ENCODE measurements at places on chromosomes 11 and 22.

- DNase-seq, result no peak
Measured at GRCh38 chr11:59173964-59174663, 2.2 kb downstream of the DTX4 start.

DNA sequence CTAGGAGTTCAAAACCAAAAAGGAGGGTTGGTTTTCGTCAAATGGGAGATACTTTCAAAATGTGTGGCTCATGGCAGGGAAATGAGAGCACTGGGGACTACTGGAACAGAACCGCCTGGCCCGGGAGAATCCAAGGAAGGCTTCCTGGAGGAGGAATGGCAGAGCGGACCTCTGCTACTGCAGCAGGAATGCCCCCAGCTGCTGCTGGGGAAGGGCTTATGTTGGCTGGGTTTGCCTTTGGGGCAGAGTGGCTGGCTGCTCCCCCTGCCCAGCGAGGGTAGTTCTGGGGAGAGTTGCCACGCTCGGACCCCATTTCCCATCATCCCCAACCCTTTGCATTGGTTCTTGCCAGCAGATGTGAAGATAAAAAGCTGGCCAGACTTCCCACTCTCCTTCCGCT lies 10.6 kb upstream of the APOBEC3A start:
- no peak for DNase-seq

DNA sequence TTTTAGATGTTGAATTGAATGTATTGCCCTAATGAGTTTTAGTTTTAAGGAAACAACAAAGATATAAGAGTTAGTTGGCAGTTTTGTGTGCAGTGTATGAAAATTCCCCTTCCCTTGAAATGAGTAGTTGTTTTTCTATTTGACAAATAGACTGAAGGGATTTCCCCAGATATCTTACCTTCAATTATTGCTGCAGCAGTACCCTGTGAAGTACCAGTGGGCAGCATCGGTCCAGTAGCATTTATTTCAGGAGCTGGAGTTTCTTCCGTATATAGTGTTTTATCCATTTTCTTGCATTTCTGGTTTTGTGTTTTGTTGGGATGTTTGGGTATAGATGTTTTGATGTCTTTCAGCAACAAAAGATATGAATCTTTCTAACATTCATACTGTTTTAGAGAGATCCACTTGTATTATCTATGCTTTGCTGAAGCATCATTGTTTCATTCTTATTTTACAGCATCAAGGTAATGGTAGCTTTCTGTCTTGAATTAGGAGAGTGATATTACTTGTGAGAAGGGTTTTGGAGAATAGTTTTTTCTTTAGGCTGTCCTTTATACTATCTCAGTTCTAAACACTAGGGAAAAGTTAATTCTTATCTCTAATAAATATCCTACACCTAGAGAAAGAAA lies 7.4 kb downstream of the KMT2A start:
- no peak for DNase-seq

- no peak for DNase-seq
Measured at GRCh38 chr11:106131998-106132397, 54.5 kb downstream of the AASDHPPT start.

DNA sequence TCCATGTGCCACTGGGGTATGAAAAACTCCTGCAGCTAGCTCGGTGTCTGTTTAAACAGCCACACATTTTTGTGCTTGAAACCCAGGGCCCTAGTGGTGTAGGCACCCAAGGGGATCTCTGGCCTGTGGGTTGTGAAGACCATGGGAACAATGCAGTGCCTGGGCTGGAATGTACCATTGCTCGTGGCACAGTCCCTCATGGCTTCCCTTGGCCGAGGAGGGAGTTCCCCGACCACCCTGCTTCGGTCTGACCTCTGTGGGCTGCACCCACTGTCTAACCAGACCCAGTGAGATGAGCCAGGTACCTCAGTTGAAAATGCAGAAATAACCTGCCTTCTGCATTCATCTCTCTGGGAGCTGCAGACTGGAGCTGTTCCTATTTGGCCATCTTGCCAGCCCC lies 214.0 kb downstream of the TRPC6 start:
- DNase-seq, result no peak

- no peak for DNase-seq
Measured at GRCh38 chr22:44892803-44893730, 116.7 kb downstream of the PHF21B start.

- DNase-seq, result no peak
Measured at GRCh38 chr11:33545931-33546330, 154.7 kb downstream of the C11orf91 start.

- no peak for DNase-seq
Measured at GRCh38 chr11:1201395-1202153, 21.3 kb upstream of the MUC5B start.

DNA sequence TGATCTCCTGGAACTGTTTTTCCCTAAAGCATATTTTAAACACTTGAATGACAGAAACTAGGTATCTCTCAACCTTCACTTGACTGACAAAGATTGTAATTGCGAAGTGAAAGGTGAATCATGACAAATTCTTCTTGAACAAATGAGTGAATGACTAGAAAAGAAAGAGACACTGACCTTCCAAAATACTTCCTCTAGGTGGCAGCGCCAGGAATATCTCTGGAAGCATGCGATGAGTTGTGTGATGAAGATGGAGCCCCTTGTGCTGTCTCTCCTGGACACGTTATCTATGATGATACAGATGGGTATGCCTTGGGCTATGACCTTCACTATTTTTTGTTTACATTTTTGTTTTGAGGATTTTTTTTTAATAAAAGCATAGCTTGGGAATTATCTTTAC lies 7.0 kb upstream of the CASP12 start:
- DNase-seq, result no peak

GRCh38 chr22:28857288-28857687 lies 26.1 kb upstream of the ZNRF3 start:
- DNase-seq, result no peak

GRCh38 chr11:9065607-9066432 lies 25.6 kb downstream of the SCUBE2 start:
- no peak for DNase-seq

- peak; percentile 85 for DNase-seq
Measured at GRCh38 chr11:66317723-66318599, 1.1 kb upstream of the CD248 start.

GRCh38 chr11:103637295-103637694 lies 399.1 kb upstream of the DDI1 start:
- DNase-seq, result no peak

- DNase-seq, result no peak
Measured at GRCh38 chr11:45959851-45960250, 37.4 kb downstream of the LARGE2 start.

DNA sequence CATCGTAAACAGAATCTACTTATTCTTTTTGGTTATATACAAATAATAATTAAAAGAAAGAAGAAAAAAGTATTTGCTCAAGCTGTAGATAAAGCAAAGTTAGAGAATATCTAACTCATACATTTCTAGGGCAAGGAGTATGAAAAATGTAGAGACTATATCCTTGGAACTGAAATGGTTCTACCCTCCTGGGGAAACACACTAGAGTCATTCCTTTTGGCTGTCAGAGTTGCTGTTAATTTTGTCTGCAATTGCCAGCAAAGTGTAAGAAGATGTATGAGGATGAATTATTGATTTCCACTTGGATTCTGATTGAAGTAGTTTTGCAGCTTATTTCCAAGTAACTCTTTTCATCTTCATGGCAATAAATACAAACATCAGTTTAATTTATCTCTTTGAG lies 69.1 kb downstream of the SLC17A6 start:
- no peak for DNase-seq

- DNase-seq, result no peak
Measured at GRCh38 chr11:29333993-29334775, 682.6 kb downstream of the KCNA4 start.

GRCh38 chr11:119337581-119338317 lies 2.9 kb downstream of the C1QTNF5 start:
- no peak for DNase-seq

DNA sequence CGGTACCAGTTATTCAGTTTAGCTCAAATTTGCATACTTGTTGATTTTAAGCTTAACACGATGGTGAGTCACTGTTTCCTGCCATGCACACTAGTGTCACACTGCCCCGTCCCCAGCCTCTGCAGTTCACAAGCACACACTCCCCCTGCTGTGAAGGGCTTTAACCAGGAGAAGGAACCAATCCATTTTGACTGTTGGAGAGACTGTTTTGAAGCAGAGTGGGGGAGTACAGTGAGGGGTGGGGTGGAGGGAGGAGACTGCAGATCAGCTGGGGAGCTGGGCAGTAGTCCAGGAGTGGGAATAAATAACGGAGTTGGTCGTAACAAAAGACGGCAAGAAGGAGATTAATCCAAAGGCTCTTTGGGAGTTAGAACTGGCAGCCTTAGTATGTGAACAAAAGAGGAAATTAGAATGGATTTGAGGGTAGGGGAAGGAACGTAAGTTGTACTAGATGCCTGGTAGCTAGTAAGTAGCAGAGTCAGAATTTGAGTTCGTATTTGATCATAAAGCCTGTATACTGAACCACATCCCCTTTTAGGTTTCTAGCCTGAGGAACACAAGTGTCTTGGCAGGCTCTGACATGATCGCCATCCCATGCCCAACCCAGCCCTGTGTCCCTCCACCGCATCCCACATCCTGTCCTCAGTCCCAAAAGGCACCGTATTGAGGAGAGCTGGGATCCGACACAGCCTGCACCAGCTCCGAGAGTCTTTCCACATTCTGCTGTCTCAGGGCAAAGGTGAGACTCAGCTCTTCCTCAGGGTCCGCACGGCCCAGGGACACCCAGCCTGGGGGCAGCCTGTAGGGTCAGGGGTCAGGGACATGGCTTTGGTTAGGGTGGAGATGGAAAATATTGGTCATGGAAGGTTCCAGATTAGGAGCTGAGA lies 862 bp downstream of the TPP1 start:
- DNase-seq, result peak; percentile 70

GRCh38 chr11:131691181-131692041 lies 321.0 kb downstream of the NTM start:
- peak; percentile 39 for DNase-seq

GRCh38 chr11:110471371-110471770 lies 41.6 kb downstream of the FDX1 start:
- no peak for DNase-seq

DNA sequence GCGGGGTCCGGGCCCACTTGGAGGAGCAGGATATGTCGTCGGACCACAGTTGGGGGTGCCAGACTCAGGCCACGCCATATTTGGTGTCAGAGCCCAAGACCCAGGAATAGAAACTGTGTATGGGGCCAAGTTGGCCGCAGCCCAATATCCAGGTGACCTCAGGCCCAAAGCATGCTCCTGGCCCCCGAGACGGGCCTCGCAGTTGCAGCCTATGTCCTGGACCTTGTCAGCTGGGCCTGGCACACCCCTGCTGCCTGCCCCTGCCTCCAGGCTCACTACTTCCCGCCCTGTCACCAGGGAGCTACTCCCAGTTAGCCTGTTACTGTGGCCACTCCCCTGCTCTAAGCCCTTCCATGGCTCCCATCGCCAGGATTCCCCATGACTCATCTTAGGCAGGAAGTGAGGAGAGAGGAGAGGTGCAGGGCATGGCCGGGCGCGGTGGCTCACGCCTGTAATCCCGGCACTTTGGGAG lies 23.1 kb downstream of the A4GALT start:
- no peak for DNase-seq

DNA sequence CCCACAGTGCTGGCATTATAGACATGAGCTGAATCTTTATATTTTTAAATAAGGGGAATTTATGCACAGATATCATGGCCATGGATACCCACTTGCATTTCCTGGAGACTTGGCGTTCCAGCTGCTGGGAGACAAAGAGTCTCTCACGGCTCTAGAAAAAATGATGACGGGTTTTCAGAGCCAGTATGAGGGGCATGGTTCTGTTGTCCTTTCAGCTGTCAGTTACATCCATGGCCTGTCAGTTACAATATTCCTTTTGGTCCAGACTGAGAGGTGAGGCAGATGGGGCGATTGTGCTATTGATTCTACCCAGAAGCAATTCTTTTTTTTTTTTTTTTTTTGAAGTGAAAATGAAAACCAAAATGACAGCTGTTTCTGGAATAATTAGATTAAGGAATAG lies 29.7 kb downstream of the USH1C start:
- DNase-seq, result no peak

DNA sequence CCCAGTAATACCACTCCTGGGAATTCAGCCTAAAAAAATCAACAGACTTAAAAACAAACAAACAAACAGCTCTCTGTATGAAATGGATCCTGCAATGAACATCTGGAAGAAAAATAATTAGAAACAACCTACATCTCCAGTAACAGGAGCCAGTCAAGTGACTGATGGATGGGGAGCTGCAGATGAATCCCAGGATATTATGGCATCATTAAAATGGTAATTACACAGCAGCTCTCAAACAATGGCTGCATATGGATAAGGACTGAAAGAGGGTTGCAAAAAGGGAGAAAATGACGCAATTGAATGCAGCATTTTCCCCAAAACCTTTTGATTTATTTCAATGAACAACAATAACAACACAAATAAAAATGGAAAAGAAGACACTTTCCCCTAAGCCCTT lies 4.1 kb downstream of the NPTXR start:
- DNase-seq, result no peak

GRCh38 chr11:89608234-89608966 lies 101.7 kb upstream of the TRIM77 start:
- no peak for DNase-seq

DNA sequence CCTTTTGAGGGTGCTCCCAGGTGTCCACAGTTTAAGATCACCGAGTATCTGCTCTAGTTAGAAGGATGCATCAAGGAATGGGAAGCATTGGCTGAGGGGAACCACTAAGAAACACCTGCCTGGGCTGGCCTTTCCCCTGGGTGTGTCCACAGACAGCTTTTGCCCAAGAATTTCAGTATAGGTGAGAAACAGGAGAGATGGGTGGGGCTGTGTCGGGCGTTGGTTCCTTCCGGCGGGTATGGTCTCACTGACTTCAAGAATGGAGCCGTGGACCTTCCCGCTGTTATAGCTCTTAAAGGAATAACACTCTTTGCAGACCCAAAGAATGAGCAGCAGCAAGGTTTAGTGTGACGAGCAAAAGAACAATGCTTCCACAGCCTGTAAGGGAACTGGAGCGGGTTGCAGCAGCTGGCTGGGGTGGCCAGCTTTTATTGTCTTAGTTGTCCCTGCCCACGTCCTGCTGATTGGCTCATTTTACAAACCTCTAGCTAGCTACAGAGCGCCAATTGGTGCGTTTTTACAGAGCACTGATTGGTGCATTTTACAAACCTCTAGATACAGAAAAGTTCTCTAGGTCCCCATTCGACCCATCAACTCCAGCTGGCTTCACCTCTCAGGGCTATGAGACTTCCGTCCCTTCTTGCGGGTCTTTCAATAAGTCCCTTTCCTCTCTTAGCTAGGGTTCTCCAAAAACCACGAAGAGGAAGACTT lies 2.4 kb downstream of the FADS1 start:
- peak; percentile 54 for DNase-seq

GRCh38 chr11:67369801-67370284 lies 3.6 kb downstream of the CLCF1 start:
- no peak for DNase-seq

GRCh38 chr11:62013537-62014476 lies 46.4 kb upstream of the FTH1 start:
- no peak for DNase-seq

DNA sequence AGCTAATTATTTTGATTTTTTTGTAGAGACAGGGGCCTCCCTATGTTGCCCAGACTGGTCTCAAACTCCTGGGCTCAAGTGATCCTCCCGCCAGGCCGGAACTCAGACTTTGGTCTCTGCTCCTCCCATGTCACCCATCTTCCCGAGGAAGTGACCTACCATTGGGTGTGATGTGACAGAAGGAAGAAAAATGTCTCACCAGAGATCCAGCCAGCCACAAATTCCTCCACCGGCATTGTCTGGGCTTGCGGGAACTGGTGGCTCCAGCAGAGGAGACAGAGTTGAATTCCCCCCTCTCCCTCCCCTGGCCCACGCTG lies 772 bp downstream of the SLC25A45 start:
- DNase-seq, result no peak

- DNase-seq, result no peak
Measured at GRCh38 chr22:42376711-42377554, 55.3 kb downstream of the NFAM1 start.

All from activated naive CD4-positive, alpha-beta T cell treated with anti-CD3 and anti-CD28 coated beads, Interleukin-2, amount 10 ng/mL, durations not matched to agents 7 days and 5 days (primary cell).